NCI-H1436 treated with DMSO at 0.1 percent for 48 hours (cell line): ENCODE measurements at places on chromosomes 12 and 14.

GRCh38 chr14:71491931-71492330 is 440.3 kb upstream of the RGS6 start:
- DNase-seq, result no peak

DNA sequence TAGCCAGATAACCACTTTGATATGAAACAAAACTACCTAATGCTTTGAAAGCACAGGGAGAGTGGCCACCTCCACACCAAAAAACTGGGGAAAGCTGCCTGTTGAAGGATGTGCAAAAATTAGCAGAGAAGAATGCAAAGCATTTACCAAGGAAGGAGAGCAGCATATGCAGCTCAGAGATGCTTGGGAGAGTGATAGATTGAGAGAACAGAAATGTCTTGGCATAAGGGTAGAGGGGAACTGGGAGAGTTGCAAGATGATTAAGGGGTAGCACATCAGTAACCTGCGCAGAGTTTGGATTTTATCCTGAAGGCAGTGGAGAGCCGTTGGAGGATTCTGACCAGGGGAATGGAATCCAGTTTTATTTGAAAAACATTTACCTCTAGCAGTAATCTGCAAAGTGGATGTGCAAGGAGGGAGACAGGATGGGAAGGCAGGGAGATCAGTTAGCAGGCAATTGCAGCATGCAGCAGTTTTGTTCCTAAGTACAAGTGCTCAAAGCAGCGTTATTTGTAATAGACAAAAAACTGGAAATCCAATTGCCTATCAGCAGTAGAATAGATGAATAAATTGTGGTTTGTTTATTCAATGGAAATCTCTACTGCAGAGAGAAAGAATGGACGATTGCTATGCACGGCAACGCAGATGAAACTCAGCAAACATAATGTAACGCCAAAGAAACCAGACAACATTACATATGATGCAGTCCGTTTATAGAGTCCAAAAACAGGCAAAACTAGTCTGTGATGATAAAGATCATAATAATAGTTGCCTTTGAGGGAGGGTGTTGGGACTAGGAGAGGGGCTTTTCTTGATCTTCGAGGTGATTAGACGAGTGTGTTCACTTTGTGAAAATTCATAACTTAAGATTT is 81.5 kb downstream of the BHLHE41 start:
- no peak for DNase-seq

- no peak for DNase-seq
These were observed 745 bp downstream of the TRHDE start for GRCh38 chr12:72272731-72273498.

DNA sequence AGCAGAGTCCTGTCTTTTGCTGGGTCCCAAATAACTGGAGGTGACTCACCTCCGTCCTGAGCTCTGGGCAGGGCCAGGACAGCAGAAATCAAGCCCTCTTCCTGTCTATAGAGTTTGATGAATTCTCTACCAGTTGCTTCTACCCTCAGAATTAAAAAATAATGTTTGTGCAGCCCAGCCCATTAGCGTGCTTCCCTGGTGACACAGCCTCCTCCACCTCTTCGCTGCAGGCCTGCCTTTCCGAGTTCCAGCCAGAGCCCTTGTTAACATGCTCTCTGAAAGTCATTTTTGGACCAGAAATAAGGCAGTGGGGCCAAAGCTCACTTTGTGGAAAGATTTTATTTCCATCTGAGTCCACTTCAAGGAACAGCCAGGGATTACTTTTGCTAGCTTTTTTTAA is 94.0 kb downstream of the TBX5 start:
- no peak for DNase-seq

GRCh38 chr12:18849080-18849479 is 111.2 kb downstream of the CAPZA3 start:
- no peak for DNase-seq

DNA sequence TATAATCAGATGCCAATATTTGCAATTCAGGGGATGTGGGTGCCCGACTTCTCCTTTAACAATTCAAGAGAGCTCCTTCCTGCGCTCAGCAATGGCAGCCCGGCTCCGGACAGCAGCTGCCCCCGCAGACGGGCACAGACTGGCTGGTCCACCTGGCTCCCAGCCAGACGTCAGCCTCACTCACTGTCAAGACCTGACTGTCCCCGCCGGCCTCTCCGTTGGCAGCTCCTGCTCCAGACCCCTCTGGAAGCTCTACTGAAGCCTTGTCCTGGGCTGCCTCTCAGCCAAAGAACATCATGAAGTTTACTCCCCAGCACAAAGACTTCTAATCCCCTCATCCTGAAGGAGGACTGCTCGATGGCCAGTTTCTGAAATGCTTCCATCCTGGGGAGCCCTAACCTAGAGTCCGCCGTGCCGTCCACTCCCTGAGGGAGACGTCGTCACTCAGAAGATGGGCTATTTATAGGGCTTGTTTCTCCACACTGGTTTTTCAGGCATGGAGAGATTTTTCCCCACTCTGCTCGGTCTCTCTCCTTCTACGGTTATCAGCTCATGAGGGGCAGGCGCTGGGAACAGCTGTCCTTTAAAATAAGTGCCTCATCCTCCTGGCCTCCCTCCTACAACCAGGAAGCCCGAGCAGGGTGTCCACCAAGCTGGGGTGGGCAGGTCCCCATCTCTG is 126.2 kb downstream of the RFLNA start:
- DNase-seq, result no peak

DNA sequence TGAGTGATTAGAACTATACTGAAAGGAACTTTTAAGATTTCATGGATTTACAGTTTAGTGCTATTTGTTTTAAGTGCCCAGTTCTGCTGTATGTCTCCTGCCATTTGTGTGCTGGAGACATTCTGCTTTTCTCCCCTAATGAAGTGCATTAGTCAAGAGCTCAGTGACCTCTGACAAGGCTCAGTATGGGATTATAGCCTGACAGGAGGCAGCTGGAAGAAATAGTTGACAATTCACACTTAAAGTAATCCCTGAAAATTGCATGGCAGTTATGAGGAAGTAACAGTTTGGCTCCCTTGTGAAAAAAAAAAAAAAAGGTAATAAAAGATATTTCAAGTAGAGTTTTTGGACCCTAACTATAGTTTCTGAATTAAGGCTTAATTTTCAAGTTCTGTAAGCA is 70.3 kb downstream of the ALX1 start:
- no peak for DNase-seq

- no peak for DNase-seq
These were observed 9.1 kb upstream of the ERC1 start for GRCh38 chr12:981961-982360.

GRCh38 chr12:99997806-99998205 is 13.1 kb upstream of the ANKS1B start:
- no peak for DNase-seq

- DNase-seq, result no peak
These were observed 21.4 kb downstream of the ADCY6 start for GRCh38 chr12:48767521-48767920.

GRCh38 chr14:52400846-52401245 is 86.7 kb downstream of the PTGER2 start:
- no peak for DNase-seq

- DNase-seq, result no peak
These were observed 7.4 kb upstream of the CCDC88C start for GRCh38 chr14:91424813-91425530.

GRCh38 chr12:57008178-57008577 is 1.8 kb upstream of the ZBTB39 start:
- no peak for DNase-seq

DNA sequence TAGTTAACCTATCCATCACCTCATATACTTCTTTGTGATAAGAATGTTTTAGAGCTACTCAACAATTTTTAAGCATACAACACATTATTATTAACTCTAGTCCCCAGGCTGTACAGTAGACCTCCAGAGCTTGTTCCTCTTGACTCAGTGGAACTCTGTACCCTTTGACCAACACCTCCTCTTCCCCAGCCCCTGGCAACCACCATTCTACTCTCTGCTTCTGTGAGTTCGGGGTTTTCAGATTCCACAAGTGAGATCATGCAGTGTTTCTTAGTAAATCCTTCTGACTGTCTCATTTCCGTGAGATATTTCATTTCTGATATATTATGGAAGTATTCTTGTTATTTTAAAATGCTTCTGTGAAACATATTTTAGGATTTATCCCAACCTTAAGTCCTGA is 200.7 kb downstream of the PCNX1 start:
- DNase-seq, result no peak

GRCh38 chr14:94890785-94891184 is 120.9 kb upstream of the GSC start:
- DNase-seq, result no peak

- no peak for DNase-seq
These were observed 577 bp downstream of the ATG101 start for GRCh38 chr12:52070185-52070925.

DNA sequence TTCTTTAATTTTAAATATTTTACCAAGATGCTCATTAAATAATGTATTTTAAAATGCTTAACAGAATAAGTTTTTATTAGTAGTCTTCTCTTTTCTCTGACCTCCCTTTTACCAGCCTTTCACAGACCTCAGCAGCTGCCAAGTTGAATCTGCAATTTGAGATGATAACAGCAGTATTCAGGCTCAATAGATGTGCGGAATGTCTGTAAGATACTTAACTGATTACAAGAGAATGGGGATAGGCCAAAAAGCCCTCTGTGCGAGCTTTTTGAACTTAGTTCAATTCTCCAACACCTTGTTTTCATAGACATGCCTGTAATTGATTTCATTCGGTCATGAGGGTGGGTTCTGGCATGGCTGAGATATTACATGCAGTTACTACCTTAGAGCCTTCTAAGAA is 277.2 kb downstream of the TMTC2 start:
- no peak for DNase-seq
